ENCODE measurements at places on chromosomes 5 and 9. TPM values are rescaled to one million over a fixed set of nuclear protein-coding genes. Genes with fewer than 3 reads are reported as not detected.

PPIC gene
- total RNA-seq, result 116 TPM

CDKN2B gene
- 10.6 TPM for total RNA-seq

TMC1 gene
- not detected for total RNA-seq

EGFL7 gene
- 13.7 TPM for total RNA-seq

GRCh38 chr5:58849921-58850667 lies 267.2 kb downstream of the RAB3C start:
- no peak overlapping the region for H3K27ac ChIP-seq
- no peak overlapping the region for H3K4me3 ChIP-seq
- peak; percentile 56 for DNase-seq
- H3K36me3 ChIP-seq, result no peaks in the 10 kb centered on the region
- H3K4me1 ChIP-seq, result no peaks in the 10 kb centered on the region

DNA sequence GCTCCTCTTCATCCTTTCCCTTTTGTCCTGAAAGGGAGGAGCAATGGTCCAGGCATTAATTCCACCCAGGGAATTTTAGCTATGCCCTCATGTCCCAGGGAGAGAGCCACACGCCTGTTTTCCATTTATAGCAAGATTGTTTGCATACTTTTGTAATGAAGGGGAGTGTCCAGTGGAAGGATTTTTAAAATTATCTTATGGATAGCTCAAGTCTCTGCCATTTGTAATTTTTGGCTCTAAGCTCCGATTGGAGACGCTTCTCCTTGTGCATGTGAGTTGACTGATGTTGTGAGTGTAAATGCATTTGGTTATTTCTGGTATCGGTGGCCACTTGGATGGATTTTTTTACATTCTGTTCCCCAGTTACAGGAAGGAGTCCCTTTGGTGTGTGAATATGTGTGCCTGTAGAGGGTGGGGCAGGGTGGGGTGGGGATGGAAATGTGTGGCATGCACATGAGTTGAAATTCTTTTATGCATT lies 7.2 kb upstream of the RPL26L1 start:
- no peaks in the 10 kb centered on the region for H3K36me3 ChIP-seq
- H3K4me1 ChIP-seq, result peaks cover 49% of the 10 kb centered on the region
- no peaks in the 10 kb centered on the region for H3K27me3 ChIP-seq
- DNase-seq, result peak; percentile 73

DNA sequence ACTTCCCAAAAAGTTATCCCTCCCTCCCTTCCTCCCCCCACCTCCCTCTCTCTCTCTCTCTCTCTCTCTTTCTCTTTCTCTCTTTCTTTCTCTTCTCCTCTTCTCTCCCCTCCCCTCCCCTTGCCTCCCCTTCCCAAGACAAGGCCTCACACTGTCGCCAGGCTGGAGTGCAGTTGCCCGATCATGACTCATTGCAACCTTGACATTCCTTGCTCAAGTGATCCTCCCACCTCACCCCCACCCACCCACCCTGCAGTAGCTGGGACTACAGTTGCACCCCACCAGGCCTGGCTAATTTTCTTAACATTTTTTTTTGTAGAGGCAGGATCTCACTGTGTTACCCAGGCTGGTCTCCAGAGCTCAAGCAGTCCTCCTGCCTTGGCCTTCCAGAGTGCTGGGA lies 32.8 kb downstream of the VPS13A start:
- DNase-seq, result no peak
- no peaks in the 10 kb centered on the region for H3K27me3 ChIP-seq
- no peak overlapping the region for H3K27ac ChIP-seq
- peaks cover 10% of the 10 kb centered on the region for H3K36me3 ChIP-seq
- H3K4me3 ChIP-seq, result no peak overlapping the region

DNA sequence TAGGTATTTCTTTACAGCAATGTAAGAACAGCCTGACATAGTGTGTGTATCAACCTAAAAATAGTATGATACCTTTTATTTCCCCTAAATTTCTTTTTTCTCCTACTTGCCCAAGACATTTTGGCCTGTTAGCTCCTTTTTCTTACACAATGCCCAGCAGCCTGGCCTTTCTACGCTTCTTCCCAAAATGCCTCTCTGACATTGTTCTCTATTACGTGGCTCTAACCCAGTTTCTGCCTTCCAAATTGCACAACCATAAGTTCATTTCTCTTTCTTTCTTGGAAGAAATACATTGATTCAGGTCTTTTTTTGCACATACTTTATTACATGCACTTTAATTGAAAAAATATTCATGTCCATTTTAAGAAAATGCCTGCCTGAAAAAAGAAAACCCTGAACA lies 408.2 kb downstream of the PRR16 start:
- peak; percentile 41 for DNase-seq
- H3K4me3 ChIP-seq, result no peak overlapping the region
- H3K27ac ChIP-seq, result no peak overlapping the region
- H3K36me3 ChIP-seq, result no peaks in the 10 kb centered on the region
- H3K4me1 ChIP-seq, result 0 out of 2 replicates have a peak, but pooled peaks cover 10% of the 10 kb centered on the region

DNA sequence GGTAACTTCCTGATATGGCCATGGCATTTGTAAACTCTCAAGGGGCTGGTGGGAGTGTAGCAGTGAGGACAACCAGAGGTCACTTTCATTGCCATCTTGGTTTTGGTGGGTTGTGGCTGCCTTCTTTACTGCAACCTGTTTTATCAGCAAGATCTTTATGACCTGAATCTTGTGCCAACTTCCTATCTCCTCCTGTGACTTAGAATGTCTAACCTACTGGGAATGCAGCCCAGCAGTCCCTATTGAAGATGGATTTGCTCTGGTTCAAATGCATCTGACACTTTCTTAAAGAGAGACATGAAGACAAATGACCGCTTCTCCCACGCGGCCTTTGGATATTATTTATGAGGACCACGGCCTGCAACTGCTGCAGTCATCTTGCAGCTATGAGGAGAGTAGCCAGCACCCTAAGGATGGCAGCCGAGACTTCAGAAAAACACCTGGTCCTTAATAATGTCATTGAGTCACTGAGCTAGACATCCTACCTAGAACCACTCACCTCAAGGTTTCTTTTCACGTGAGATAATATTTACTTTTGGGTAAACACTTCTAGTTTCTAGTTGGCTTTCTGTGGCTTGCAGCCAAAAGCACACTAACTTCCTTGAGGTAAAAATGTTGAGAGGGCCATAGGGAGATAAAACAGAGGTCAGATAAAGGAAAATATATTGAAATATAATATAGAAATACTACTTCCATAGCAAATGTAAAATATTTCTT lies 28.2 kb downstream of the CETN3 start:
- H3K4me1 ChIP-seq, result no peaks in the 10 kb centered on the region
- no peaks in the 10 kb centered on the region for H3K27me3 ChIP-seq
- no peak overlapping the region for H3K4me3 ChIP-seq
- no peak for DNase-seq

DNA sequence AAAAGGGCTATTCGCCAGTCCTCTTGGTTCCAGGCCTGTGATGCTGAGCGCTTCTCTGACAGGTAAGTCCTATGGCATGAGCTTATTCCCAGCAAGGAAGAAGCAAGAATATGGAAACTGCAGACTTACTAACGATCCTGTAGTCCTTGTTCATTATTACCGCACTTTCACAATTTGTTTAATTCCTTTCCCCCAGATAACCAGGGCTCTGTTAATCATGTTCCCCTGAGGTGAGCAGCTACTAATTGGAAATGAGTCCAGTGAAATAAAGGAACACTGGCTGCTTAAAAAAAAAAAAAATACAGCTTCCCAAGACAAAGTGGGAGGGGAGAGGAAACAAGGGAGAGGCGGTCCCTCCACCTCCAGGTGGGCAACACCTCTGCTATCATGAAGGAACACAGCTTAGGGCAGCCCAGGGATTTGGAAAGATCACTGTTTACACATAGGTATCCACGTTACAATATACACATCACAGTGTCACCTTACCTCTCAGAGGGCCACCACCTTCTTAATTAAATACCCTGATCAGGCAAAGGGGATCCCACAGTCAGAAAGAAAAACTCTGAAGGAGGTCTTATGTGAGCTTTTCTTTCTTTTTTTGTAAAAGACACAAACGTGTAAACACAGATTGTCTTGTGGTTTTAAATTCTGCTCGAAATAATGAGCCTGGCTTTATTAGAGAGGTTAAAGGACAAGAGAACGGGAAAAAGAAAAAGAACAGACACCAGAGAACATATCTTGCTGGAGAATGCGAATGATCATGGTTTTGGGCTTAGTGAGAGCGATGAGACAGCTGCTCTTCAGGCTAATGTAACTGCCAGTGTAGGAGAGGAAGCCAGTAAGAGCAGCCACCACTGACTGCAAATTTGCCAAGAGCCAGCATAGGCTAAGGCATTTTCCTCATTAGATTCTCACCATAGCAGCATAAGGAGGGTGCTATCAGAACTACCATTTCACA lies 258.6 kb downstream of the CRB2 start:
- no peak overlapping the region for H3K4me3 ChIP-seq
- no peak for DNase-seq
- H3K27me3 ChIP-seq, result no peaks in the 10 kb centered on the region
- H3K4me1 ChIP-seq, result peaks cover 9% of the 10 kb centered on the region
- H3K36me3 ChIP-seq, result no peaks in the 10 kb centered on the region

DNA sequence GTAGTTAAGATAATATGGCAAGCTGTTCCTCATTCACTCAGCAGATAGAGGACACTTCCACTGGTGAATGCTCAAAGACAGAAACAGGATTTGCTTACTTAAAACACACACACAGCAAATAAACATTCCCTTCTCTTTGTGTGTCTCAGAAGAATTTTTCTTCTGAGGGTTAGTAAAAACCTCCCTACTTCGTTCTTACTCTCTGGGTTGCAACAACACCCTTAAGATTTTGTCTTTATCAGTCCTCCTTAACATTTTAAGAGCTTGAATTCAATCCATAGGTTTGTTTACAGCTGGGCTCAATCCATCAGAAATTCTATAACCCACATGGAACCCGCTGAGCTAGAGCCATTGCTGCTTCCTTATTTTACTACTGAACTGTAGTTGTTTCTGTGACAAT lies 237.4 kb upstream of the PIK3R1 start:
- H3K4me1 ChIP-seq, result 0 out of 2 replicates have a peak, but pooled peaks cover 4% of the 10 kb centered on the region
- no peak overlapping the region for H3K4me3 ChIP-seq
- H3K27ac ChIP-seq, result no peak overlapping the region
- DNase-seq, result no peak
- no peaks in the 10 kb centered on the region for H3K36me3 ChIP-seq

GRCh38 chr9:107674721-107675277 lies 185.2 kb upstream of the KLF4 start:
- no peak overlapping the region for H3K27ac ChIP-seq
- peak; percentile 23 for DNase-seq
- H3K4me3 ChIP-seq, result no peak overlapping the region
- H3K4me1 ChIP-seq, result no peaks in the 10 kb centered on the region
- no peaks in the 10 kb centered on the region for H3K27me3 ChIP-seq

DNA sequence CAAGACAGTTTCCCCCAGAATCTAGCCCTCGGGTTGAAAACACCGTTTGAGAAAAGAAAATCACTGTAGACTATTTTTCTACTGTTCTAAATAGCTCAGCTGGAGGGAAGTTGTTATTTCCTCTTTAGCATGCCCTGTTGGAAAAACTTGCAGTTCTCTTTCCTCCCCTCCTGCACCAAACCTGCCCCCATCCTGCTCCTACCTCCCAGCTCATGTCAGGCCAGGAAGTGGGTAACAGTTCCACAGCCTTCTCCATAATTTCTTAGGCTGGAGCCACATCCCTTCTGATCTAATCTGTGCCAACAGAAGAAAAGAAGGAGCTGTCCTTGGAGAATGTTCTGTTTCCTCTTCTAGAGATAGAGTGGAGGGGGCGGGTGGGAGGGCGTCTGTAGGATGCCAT lies 437.7 kb downstream of the SPOCK1 start:
- H3K4me1 ChIP-seq, result no peaks in the 10 kb centered on the region
- no peaks in the 10 kb centered on the region for H3K27me3 ChIP-seq
- H3K27ac ChIP-seq, result no peak overlapping the region
- no peak for DNase-seq
- H3K36me3 ChIP-seq, result peaks cover 10% of the 10 kb centered on the region
- H3K4me3 ChIP-seq, result no peak overlapping the region

DNA sequence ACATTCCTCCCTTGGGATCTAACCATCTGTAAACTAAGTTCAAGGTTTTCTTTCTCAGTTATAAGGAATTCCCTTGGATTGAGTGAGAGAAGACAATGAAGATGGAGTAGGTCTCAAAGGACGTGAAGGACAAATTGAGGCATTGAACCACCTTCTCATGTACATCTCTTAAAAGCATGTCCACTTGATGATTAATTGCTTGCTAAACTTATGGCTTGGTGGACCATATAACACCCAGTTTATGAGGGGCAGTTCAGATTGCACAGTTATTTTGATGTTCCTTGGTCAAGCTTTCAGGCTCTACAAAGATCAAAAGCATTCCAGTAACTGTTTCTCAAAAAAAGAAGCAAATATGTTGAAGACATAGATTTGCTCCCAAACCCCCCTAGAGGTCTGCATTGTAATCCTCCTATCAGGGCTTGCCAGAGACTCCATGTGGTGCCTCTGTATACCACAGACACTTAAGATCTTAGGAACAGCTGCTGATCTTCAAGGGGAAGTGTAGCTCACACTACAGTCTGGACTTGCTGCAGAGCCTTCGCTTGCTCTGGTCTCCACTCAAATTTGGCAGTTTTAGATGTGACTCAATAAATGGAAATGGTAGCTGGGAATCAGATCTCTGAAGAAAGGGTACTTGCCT lies 56.9 kb upstream of the ALDH1A1 start:
- H3K27me3 ChIP-seq, result no peaks in the 10 kb centered on the region
- DNase-seq, result no peak
- H3K27ac ChIP-seq, result no peak overlapping the region
- H3K4me1 ChIP-seq, result peaks cover 13% of the 10 kb centered on the region
- no peaks in the 10 kb centered on the region for H3K36me3 ChIP-seq
- no peak overlapping the region for H3K4me3 ChIP-seq

DNA sequence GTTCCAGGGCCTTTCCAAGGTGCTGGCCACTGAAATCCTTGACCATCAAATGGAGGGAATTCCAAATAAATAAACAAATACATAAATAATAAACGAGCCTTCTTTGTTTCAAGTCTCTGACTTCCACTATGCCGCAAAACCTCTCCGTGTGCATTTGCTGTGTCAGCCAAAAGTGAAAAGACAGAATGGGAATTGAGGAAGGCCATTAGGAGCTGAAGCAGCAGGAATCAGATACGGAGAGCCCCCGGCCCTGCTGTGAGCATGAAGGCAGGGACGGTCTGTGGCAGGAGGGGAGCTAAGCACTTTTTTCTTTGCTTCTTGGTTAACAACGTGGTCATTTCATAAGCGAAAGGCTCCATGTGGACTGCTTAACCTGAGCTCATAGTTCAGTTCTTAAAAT lies 26.1 kb downstream of the PLPPR1 start:
- no peaks in the 10 kb centered on the region for H3K27me3 ChIP-seq
- H3K4me3 ChIP-seq, result no peak overlapping the region
- DNase-seq, result no peak
- H3K27ac ChIP-seq, result no peak overlapping the region
- H3K36me3 ChIP-seq, result no peaks in the 10 kb centered on the region

DNA sequence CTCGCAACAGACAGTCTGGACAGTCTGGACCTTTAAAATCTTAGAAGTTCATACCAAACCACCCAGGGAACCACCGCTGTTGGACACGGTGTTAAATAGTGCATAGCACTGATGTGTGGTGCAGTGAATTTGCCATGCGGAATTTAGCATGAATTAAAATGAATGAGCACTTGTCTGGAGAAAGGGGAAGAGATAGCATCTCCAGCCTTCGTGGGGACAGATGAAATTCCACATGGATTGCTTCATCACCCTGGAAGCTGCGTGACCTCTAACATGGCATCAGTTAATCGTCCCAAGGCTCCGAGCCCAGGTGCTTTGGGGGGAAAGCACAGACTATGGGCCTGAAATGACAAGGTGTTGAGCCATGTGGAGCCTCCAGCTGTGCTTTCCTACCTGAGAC lies 91.4 kb downstream of the ADAMTS16 start:
- no peaks in the 10 kb centered on the region for H3K27me3 ChIP-seq
- H3K4me1 ChIP-seq, result no peaks in the 10 kb centered on the region
- no peaks in the 10 kb centered on the region for H3K36me3 ChIP-seq
- DNase-seq, result no peak
